ENCODE measurements at places on chromosomes 4 and X.

- DNase-seq = no peak
Measured at GRCh38 chr4:156388826-156389225, 435.2 kb upstream of the CTSO start.

- DNase-seq = no peak
Measured at GRCh38 chr4:168643111-168643795, 146.4 kb downstream of the PALLD start.

DNA sequence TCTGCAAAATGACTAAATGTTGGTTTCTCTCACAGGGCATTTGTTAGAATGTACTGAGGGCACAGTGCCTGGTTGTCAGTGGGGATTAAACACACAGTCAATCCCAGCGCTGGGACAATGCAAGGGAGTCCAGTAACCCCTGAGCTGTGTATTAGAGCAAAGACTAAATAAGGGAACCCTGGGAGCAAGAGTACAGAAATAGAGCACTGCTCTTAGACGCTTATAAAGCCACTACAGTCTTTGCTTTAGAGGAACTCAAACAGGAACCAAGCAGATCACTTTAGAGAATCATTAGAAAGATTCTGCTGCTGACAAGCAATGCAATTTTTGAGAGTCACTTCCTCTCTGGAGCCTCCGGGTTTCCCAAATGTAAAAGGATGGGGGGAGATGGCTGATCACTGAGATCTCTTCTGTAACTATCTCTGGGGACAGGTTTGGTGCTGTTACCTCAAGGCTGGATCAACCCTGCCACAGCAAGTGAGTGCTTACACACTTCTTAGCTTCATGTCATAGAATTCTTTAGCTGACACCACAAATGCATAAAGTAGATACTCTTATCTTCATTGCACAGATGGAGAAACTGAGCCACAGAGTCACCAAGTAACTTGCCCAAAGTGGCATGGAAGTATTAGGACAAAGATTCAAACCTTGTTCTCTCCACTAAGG, 137.8 kb upstream of the CPEB2 start:
- no peak for DNase-seq

DNA sequence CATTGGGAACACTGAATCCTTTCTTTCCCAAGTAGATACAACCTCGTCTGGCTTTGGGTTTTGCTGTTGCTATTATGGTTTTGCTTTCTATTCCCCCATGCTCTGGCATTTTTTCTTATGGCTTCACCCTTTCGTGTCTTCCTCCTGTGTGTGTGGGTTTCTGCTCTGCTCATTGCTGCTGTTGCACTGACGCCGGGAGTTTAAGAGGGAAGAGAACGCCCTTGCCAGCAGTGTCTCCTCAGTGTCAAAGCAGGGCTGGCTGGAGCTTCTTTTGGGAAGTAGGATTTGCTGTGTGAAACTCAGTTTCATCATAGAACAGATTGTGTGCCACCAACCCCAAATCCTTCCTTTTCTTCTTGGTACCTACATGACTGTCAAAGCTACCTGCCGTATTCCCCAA, 63.7 kb downstream of the CLDN22 start:
- DNase-seq = no peak

- no peak for DNase-seq
Measured at GRCh38 chr4:78410676-78411075, 140.9 kb upstream of the ANXA3 start.

GRCh38 chrX:135605906-135606305, 85.4 kb downstream of the INTS6L start:
- DNase-seq = no peak

- DNase-seq = no peak
Measured at GRCh38 chrX:136627409-136627808, 20.5 kb upstream of the CD40LG start.

- no peak for DNase-seq
Measured at GRCh38 chrX:25536307-25536970, 520.7 kb upstream of the ARX start.

All from stimulated activated CD8-positive, alpha-beta memory T cell treated with anti-CD3 and anti-CD28 coated beads, Interleukin-12 subunit alpha, Interleukin-12 subunit beta, amount 100 ng/mL, for 4 hours (primary cell).